ENCODE measurements at places on chromosomes 13 and 19. TPM values are rescaled to one million over a fixed set of nuclear protein-coding genes. Genes with fewer than 3 reads are reported as not detected.

GRCh38 chr13:21010621-21011020 is 50.8 kb downstream of the LATS2 start:
- no peak for DNase-seq

PAK4 gene
- total RNA-seq, result 49.6 TPM

DNA sequence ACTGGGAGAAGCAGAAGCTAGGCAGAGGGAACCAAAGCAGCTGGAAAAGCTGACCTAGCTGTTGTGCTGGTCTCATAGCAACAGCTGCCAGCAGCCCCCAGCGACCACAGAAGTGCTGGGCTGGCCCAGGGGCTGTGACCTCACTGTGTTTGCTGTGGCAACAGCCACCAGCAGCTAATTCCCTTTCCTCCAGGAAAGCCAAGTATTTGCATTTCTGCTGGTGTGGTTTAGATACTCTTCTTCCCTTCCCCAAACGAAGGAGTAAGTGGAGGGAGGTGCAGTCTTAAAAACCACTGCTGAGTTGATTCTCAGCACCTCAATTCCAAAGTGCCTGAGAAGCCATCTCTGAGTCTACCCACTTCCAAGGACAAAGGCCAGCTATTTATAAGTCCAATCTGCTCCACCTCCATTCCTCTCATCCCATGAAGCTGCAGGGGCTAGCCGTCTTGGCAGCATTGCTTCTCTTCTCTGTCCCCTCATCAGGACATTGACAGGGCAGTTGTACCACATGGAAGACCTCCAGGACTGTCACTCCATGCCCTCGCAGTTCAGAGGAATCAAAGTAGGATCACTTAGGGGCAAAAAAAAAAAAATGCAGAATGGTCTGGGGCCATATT is 11.5 kb upstream of the CCDC97 start:
- peak; percentile 59 for DNase-seq

IPO5 gene
- 159 TPM for total RNA-seq

GRCh38 chr13:110133425-110134235 is 173.3 kb downstream of the COL4A1 start:
- no peak for DNase-seq

DNA sequence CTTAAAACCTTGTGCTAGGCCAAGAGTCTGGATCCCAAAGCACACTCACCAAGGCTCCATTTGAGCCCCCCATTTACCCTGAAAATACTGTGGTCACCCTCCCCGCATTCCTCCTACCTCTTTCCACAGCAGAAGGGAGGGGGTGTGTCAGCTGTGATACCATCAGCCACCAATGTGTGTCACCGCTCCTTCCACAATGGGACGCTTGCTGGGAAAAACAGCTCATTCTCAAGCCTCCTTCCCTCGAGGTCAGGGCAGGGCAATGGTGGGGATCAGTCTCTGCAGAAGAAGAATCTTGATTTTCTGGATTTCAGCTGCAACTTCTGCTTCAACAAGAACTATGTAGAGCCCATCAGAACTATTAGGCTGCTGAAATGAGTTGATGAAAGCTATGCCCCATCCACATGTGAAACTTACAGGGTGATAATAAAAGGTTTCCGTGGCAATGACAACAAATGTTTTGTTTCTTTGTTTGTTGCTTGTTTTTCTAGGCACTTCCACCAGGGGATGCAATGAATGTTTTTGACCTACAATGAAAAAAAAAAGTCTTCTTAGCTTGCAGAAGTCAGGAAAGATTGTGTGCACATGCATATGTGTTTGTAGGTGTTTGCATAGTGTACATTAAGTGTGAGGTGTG is 26.4 kb upstream of the ZNF507 start:
- DNase-seq, result no peak

DNA sequence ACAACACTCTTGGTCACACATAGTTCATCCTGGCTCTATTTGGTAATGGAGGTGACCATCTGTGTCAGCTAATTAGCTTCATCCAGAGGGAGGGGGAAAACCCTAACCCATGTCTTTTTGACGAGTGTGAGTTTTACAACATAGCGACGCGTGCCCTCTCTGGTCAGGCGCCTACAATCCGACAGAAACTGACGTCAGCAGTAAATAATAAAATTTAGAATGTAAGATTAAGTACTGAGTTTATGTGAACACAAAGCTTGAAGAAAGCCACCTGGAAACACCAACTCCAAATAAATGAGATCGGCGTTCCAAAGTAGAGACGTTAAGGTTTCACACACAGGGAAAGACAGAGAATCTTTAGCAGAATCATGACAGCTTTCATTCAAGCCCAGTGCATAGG is 1.8 kb upstream of the ZNF83 start:
- no peak for DNase-seq

DNA sequence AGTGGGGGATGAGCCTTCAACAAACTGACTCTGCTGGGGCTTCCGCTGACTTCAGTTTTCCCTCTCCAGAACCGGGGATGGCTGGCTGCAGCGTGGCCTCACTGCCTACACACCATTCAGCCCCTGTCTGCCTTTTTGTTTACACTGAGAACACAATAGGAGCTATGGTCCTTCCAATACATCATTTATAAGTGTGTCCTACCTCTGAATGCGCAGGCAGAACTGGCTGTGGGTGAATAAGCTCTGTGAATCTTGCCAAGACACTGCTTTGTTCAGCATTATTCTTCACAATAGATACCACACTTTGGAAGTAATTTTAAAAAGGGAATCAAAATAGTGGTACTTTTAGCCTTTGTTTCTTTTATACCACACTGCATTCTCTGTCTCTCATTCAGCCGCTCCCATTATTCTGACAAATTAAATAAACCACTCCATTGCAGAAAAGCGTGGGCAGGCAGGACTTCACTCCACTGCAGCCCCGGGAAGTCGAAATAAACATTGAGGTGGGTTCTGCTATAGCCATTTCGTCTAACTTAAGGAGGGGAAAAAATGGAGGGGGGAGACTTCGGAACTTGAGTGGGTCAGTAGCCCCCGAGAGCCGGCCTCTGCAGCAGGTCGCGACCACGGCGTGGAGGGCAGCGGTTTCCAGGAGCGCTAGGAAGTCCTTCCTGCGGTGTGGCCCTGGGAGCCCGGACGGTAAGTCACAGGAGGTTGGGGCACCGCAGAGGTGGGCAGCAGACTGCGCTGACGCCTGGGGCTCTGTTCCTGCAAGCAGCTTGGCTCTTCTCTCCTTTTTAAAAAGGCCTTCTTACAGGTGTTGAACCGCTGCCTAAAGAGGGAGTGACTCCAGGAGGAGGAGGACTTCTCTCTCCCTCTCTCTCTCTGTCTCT is 94.8 kb upstream of the SOX1 start:
- no peak for DNase-seq
